NCI-H1930 (cell line): ENCODE measurements at places on chromosomes 1 and 21.

GRCh38 chr21:33255404-33255803, 10.8 kb upstream of the IL10RB start:
- DNase-seq, result no peak

GRCh38 chr1:93864175-93864574, 14.8 kb downstream of the DNTTIP2 start:
- DNase-seq, result no peak

DNA sequence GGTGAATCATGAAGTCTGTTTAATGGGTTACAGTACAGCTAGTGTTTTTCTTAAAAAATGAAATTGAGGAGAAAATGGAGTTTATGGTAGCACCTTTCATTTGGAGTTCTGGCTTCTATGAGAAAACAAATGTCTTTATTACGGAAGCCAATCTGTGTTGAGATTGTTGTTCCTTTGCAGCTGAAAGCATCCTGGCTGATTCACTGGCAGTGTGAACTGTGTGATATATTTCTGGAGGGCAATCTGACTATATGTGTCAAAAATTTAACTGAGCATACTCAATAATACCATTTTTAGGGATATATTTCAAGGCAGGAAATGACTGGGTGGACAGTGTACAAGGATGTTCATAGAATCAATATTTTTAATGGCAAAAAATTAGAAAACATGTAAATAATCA, 46.6 kb upstream of the LYST start:
- no peak for DNase-seq

- DNase-seq, result no peak
Observed at GRCh38 chr1:154493276-154493675, 8.7 kb upstream of the TDRD10 start.

DNA sequence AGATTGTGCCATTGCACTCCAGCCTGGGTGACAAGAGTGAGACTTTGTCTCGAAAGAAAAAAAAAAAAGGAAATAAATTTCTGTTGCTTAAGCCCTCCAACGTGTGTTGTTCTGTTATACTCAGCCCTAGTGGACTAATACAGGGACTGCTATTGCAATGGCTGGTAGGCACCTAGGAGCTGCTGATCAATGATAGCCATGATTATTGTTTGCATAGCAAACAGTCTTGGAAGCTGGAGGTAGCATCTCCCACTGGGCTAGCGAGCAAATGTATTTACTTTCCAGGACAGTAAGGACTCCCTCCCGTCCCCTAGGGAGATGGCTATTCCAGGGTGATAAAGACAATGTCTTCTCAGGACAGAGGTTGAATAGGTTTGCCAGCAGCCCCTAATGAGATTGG, 13.5 kb upstream of the TNFRSF8 start:
- peak; percentile 7 for DNase-seq

GRCh38 chr21:33514229-33514628, 22.7 kb upstream of the DNAJC28 start:
- no peak for DNase-seq

GRCh38 chr1:67135354-67135753, 584 bp upstream of the C1orf141 start:
- DNase-seq, result no peak

DNA sequence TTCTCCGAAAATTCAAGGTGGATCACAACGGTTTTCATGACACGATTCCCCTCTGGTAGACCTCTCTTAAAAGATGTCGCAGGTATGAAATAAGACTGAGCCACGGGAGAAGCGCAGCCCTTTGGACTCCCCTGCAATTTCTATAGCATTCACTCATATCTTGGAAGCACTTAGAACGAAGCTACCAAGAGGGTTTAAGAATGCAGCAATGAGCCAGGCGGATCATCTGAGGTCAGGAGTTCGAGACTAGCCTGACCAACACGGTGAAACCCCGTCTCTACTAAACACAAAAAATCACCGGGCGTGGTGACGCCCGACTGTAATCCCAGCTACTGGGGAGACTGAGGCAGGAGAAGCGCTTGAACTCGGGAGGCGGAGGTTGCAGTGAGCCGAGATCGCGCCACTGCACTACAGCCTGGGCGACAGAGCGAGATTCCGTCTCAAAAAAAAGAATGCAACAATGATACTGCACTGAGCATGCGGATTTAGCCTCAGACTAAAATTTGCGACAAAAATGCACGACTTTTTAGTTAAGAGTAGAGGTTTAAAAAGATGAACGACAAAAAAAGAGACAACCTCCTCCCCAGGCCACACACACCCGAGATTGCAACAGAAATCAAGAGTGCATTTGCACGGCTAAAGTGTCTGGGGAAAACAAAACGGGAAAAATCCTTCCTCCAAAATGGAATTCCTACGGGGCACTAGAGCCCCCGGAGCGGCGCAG, 743 bp downstream of the TOMM20 start:
- no peak for DNase-seq

DNA sequence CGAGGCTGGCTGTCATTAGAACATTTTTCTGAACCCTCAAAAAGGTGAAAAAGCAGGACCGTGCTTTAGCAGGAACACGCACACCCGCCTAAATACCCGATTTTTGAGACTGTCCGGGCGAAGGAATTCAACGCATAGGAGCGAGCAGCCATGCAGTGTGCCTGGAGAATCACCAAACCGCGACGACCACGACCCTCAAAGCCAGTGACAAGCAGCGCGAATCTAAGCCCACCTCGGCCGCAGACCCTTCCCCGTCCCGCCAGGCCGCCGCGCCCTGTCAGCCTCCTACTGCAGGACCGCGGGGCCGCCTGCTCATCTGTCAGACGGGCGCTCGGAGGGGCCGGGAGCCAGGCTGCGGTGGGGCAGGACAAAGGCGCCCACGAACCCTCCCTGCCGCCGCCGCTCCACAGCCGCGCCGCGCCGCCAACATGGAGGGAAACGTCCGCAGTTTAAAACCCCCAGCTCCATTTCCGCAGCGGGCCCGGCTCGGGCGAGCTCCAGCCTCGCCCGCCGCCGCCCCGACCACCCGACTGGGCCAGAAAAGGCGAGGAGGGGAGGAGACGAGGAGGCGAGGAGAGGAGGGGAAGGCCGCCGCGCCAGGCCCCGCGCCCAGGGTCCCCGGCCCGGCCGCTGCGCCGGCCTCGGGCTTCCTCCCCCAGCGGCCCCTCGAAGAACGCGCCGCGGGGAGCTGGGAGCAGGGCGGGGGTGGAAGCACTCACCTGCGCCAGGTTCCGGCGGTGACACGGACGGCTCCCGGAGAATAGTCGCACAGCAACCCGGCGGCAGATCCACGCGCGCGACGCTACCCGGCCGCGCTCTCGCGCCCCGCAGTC, at the start of gene LBR:
TSS of gene LBR (minus strand) at position 804 of the 833 bp plus-strand sequence. CDS start 3,963 bp downstream, outside the sequence.
- DNase-seq, result no peak
